ENCODE measurements at places on chromosomes 16 and 17. TPM values are rescaled to one million over a fixed set of nuclear protein-coding genes. Genes with fewer than 3 reads are reported as not detected.

PRCD gene
- 3.3 TPM for total RNA-seq

CES4A gene
- total RNA-seq: 1.4 TPM

RASL10B gene
- total RNA-seq: 0.57 TPM

KCNJ12 gene
- total RNA-seq: 1.00 TPM

GJD3 gene
- total RNA-seq: 0.07 TPM

CD300H gene
- not detected for total RNA-seq

SLC5A10 gene
- total RNA-seq: 0.07 TPM

ICAM2 gene
- total RNA-seq: under 0.01 TPM

SLC16A13 gene
- 3.0 TPM for total RNA-seq

CMTM3 gene
- 1.4 TPM for total RNA-seq

TLCD3A gene
- 49.3 TPM for total RNA-seq

SLC16A11 gene
- total RNA-seq: 0.07 TPM

EPN3 gene
- 20.9 TPM for total RNA-seq

CENPX gene
- total RNA-seq: 17.8 TPM

KRT28 gene
- total RNA-seq: not detected

TNFRSF17 gene
- not detected for total RNA-seq

USP6 gene
- total RNA-seq: not detected

LITAF gene
- 198 TPM for total RNA-seq

DYNC1LI2 gene
- 94.0 TPM for total RNA-seq

CTRB2 gene
- not detected for total RNA-seq

NPIPA1 gene
- 40.7 TPM for total RNA-seq

PYY gene
- 0.68 TPM for total RNA-seq

ABI3 gene
- total RNA-seq: 0.14 TPM

NXPH3 gene
- 0.14 TPM for total RNA-seq

DNAH3 gene
- total RNA-seq: 0.50 TPM

SEPHS2 gene
- total RNA-seq: 34.7 TPM

BORCS6 gene
- 4.1 TPM for total RNA-seq

C1QL1 gene
- total RNA-seq: under 0.01 TPM

FOXK2 gene
- total RNA-seq: 47.2 TPM

PDIA2 gene
- not detected for total RNA-seq

GAS2L2 gene
- 0.07 TPM for total RNA-seq

HAS3 gene
- total RNA-seq: 203 TPM

VMO1 gene
- 1.00 TPM for total RNA-seq

SPNS2 gene
- total RNA-seq: 14.7 TPM

CES3 gene
- 1.4 TPM for total RNA-seq

ZPBP2 gene
- not detected for total RNA-seq

EVPL gene
- total RNA-seq: 69.8 TPM

EFCAB5 gene
- total RNA-seq: 0.14 TPM

TM4SF5 gene
- total RNA-seq: not detected

LRRC37A3 gene
- 11.0 TPM for total RNA-seq

PRKCB gene
- total RNA-seq: not detected

SLC5A11 gene
- not detected for total RNA-seq

HASPIN gene
- total RNA-seq: 0.50 TPM

PRAC2 gene
- not detected for total RNA-seq

HNF1B gene
- total RNA-seq: not detected

ZP2 gene
- total RNA-seq: not detected

TLCD2 gene
- 7.8 TPM for total RNA-seq

ARHGDIG gene
- 0.34 TPM for total RNA-seq

TPSAB1 gene
- total RNA-seq: not detected

SPG7 gene
- total RNA-seq: 44.1 TPM

GAST gene
- not detected for total RNA-seq

WNT9B gene
- not detected for total RNA-seq

All from nasal cavity respiratory epithelium epithelial cell of viscerocranial mucosa (primary cell).